Omental fat pad (tissue), 4 donors: ENCODE measurements at places on chromosomes 4 and X.

- DNase-seq = no peak
Measured at GRCh38 chr4:145168581-145169187, 11.7 kb downstream of the OTUD4 start.

DNA sequence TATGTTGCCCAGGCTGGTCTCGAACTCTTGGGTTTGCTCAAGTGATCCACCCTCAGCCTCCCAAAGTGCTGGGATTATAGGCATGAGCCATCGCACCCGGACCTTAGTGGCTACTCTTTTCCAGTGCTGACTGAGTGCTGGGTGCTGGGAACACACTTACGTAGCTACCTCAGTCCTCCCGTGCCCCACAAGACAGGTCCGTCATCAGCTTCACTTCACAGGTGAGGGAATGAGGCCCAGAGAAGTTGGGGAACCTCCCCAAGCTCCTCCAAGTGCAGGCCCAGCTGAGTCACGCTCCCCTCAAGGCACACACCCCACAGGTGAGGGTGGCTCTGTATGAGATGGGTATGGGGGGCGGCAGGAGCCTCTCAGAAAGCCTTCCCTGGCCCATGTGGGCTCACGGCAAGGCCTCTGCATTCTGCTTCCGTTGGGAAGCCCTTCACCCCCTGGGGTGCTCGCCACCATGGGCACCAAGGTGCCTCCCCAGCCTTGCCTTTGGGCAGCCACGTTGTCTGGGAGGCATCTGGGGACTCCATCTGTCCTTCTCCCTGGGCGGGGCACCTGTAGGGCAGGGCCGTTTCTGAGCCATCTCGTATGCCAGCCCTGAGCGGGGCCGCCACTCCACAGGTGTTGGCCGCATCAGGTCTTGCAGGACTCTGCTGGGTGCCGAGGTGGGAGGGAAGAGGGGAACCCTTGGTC lies 28.4 kb downstream of the NSG1 start:
- no peak for DNase-seq

DNA sequence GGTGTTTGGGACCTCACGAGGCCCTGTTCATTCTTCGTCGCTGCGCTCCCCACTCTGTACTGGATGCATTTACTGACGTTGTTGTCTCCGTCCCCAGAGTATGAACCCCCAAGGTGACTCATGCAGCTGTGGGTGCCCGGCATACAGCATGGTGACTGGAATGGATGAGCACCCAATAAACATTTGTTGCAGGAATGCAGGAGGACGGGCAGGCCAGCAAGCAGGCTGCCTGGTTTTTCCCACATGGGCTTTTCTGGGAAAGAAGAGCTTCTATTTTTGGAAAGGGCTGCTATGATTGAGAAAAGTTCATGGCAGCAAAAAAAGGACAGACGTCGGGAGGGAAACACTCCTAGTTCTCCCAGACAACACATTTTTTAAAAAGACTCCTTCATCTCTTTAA lies 893 bp upstream of the SOD3 start:
- DNase-seq = no peak

GRCh38 chr4:73600954-73601353 lies 19.3 kb downstream of the RASSF6 start:
- DNase-seq = no peak

GRCh38 chr4:153877898-153878297 lies 89.0 kb upstream of the SFRP2 start:
- DNase-seq = no peak

- no peak for DNase-seq
Measured at GRCh38 chr4:137587796-137588195, 55.5 kb upstream of the PCDH18 start.

GRCh38 chrX:153966283-153966688 lies 5.3 kb downstream of the HCFC1 start:
- DNase-seq = no peak

- DNase-seq = no peak
Measured at GRCh38 chr4:77734928-77735327, 84.2 kb downstream of the CNOT6L start.

DNA sequence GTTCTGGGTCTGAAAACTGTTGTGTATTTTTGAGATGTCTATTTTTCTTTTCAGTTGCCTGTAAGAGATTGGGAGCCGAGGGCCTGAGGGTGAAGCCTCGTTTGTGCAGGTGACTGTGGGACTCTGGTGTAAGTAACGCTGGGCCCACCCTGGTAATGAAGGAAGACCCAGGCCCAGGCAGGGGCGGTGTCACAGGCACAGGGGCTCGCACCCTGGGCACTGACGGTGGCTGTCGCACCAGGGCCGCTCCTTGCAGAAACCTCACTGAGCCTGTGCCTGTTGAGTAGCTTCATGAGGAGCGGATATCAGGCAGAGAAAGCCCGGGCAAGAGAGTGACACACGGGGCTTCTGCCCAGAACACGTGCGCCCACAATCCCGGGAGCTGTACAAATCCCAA lies 541.4 kb downstream of the TRIML1 start:
- DNase-seq = no peak

GRCh38 chrX:88883200-88883599 lies 136.2 kb downstream of the CPXCR1 start:
- DNase-seq = no peak

DNA sequence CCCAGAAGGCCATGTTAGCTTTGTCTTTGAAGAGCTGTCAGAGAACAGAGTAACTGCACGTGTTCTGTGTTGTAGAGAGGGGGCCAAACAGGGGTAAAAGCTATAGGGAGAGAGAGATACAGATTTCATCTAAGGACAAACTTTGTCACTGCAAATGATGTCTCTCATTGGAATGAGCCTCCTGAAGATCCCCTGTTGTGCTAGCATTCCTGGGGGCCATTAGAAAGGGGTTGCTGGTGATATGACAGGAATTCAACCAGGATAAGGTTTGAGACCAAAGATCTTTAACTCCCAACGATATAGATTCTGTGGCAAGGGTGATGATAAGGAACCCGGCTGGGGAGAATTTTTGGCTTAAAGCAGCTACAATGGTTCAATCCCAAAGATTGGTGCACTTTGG lies 16.8 kb downstream of the MID1 start:
- no peak for DNase-seq

DNA sequence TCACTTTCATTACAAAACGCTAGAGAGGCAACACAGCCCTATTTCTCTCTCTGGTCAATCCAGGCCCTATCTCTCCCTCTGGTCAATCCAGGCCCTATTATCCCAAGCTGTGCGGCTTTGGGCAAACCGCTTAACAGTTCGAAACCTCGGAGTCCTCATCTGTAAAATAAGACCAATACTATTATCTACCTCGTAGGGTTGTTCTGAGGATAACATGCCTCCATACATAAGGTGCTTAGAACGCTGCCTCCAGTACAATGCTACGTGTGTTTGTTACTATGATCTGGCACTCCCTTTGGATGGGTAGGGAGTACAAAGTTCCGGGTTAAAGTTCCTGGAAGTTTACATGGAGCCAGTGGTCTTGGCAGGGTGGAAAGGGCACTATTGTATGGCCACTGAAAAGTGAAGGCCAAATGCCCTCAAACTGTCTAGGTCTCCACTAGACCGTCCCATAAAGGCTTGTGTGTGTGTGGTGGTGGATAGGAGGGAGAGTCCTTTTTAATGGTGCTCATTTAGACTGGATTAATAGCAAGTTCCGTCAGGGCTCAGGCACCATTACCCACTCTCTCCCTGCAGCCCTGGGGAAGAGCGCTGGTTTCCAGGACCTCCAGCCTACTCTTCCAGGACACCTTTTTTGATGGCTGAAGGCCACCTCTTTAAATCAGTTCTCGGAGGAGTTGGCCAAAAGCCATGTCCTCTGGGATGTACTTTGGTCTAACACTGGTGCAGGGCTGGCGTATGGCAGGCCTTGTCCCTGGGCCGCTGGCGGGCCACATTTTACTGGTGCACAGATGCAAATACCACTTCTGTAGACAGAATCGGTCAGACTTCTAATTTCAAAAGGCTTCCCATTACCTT lies 75.6 kb upstream of the BCOR start:
- no peak for DNase-seq

GRCh38 chr4:5045097-5045496 lies 6.2 kb upstream of the STK32B start:
- DNase-seq = no peak

GRCh38 chr4:153808175-153808574 lies 19.3 kb upstream of the SFRP2 start:
- no peak for DNase-seq

DNA sequence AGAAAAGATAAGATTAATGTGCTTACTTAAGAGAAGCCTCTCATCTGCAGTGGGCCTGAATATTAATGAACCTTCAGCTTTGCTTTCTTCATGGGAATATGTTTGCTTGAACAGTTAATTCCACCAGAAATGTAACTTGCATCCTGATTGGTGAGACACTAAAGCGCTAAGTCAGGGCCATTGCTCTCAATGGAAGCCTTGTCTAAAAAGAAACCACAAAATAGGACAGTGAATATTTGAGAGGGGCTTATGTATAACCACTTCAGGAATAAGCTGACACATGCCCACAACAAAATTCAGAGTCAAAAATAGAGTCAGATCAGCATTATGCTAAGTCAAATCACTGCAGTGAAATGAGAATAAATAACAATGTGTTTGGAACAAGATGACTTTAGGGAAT lies 1125.8 kb downstream of the STIM2 start:
- DNase-seq = no peak

DNA sequence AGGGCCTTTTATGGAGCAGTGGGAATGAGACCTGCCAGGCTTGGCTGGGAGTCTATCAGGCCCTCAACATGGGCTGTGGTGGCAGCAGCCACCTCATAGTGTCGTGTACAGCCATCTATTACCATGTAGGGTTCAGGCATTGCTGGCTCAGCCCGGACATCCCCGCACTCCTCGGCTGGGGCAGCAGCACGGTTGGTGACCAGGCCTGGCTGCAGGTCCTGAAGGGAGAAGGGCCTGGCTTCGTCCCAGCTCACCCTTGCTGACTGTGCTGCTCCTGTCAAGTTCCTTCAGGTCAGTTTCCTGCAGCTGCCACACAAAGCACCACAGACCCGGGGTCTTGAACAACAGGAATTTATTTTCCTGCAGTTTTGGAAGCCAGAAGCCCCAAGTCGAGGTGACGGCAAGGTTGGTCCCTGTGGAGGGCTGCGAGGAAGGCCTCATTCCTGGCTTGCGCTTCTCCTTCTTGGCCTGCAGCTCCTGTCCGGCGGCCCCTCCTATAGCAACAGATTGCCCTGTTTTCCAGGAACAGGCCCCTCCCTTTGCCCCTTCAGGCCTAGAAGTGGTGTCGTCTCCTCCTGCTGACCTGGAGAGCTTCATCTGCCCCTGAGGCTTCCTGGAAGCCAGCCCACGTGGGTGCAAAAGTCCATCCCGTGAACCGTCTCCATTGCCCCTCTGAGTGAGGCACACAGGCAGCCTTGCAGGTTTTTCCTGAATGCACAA lies 25.2 kb upstream of the SORCS2 start:
- no peak for DNase-seq

- DNase-seq = peak; percentile 46
Measured at GRCh38 chr4:6909113-6909969, at the start of gene TBC1D14. Gene TBC1D14 (plus strand): TSS chr4:6909826. CDS start chr4:6923390, 13,564 bp downstream.

DNA sequence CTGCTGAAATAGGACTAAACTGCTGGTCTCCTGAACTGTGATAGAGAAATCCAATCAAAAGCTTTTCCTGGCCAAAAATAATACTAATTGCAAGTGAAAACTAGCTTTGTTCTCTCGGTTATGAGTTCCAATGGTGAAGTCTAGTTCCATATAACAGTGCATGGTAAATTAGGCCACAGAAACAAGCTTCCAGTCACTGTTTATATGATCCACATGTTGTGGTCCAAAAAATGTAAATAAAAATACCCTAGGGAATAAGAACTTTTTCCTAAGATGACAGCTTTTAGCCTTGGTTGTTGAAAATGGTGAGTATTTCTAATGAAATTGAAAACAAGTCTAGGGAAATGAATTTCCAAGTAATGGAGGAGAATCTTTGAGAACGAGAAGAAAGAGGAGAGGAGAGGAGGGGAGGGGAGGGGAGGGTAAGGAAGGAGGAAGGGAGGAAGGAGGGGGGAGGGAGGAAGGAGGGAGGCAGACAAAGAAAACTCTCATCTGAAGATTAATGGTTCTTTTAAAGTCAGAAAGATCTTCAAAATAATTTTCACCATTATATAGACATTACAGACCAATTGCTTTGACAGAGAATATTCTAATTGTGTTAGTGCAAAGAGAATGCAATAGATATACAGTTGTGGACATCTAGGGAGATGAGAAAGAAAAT lies 26.1 kb downstream of the PALLD start:
- DNase-seq = no peak

DNA sequence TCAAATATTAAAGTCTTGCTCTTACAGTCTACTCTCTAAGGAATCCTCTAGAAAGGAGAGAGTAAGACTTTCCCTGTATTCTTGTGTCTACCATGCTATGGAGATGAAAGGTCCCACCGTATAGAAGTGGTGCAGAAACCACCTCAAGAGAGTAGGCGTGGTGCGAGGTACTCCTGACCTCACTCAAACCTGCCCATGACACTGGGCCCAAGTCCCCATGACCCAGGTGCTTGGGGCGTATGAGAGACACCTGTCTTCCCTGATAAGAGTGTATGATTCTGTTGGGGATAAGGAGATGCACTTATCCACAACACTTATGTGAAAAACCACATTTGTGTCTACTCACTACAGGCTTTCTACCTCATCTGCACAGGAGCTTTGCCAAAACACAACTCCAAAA lies 55.0 kb upstream of the STS start:
- DNase-seq = no peak

- DNase-seq = no peak
Measured at GRCh38 chrX:121160987-121161386, 113.6 kb downstream of the GLUD2 start.

DNA sequence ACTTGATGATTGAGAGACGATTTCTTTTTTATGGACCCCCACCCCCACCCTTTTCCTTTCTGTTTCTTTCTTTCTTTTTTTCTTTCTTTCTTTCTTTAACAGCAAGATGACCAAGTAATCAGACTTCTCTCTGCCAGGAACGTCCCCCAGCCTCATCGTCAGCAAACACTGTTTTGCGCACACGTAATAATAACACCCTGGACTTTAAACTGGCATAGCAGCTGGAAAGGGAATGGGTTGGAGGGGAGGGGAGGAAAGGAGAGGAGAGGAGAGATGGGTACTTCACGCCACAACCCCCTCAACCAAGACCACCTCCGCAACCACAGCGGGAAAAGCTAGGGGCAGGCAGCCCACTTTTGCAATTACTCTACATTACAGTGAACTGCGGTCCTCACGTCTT lies 1.1 kb downstream of the GABRA2 start:
- no peak for DNase-seq
